Stimulated activated CD8-positive, alpha-beta memory T cell treated with anti-CD3 and anti-CD28 coated beads, Interleukin-2, amount 100 ng/mL, for 1 hour (primary cell): ENCODE measurements at places on chromosomes 16 and 17.
A peak's percentile ranks its signal among the peaks of the same experiment; 100 is the strongest.

DNA sequence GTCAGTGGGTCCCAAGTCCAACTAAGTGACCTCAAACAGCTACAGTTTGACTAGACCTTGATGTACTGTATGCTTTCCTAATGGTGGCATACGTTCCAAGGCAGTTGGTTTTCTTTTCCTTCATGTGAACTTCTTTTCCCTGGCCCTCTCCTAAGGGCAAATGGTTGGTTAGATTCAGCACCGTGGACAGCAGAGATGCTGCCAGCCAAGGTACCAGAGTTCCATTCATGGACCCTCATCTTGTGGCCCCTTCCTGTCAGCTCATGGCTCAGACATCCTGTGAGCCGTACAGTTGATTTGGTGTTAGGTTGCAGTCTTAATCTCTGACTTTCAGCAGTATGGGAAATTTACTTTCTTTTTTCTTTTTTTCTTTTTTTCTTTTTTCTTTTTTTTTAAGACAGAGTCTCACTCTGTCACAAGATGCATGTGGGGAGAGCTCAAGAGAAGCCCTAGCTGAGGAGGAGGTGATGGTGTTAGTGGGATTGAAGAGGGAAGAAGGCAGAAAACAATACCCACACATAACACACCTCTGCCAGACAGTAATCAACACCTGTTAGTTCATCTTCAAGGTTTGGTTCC is 122.4 kb downstream of the USP31 start:
- no peak for DNase-seq

- DNase-seq: no peak
These were observed 79.6 kb upstream of the TEKT1 start for GRCh38 chr17:6910987-6911603.

- no peak for DNase-seq
These were observed 90.4 kb downstream of the MARF1 start for GRCh38 chr16:15552507-15552906.

- DNase-seq: no peak
These were observed 10.2 kb downstream of the NOG start for GRCh38 chr17:56603486-56604238.

DNA sequence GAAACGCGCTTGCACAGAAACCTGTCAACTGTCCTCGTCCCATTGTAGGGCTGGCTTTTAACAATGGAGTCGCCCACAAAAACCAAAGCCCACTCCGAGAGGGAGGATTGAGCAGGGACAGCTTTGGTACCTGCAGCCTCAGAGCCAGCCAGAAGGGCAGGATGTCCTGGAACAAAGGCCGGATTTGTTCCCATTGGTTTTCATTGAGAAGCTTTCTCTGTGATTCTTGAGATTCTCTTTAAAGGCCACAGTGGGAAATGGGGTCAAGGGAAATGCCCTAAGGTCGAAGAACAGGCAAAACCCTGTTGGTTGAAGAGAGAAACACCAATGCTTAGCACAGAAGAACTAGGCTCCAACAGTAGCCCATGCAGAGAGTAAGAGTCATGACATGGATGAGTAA is 65.4 kb downstream of the C16orf78 start:
- DNase-seq: no peak

GRCh38 chr17:45743626-45744326 is 40.3 kb upstream of the CRHR1 start:
- DNase-seq: no peak

GRCh38 chr17:75315541-75316243 is 26.5 kb upstream of the SLC25A19 start:
- DNase-seq: no peak

GRCh38 chr16:81710596-81710995 is 68.5 kb upstream of the PLCG2 start:
- no peak for DNase-seq

DNA sequence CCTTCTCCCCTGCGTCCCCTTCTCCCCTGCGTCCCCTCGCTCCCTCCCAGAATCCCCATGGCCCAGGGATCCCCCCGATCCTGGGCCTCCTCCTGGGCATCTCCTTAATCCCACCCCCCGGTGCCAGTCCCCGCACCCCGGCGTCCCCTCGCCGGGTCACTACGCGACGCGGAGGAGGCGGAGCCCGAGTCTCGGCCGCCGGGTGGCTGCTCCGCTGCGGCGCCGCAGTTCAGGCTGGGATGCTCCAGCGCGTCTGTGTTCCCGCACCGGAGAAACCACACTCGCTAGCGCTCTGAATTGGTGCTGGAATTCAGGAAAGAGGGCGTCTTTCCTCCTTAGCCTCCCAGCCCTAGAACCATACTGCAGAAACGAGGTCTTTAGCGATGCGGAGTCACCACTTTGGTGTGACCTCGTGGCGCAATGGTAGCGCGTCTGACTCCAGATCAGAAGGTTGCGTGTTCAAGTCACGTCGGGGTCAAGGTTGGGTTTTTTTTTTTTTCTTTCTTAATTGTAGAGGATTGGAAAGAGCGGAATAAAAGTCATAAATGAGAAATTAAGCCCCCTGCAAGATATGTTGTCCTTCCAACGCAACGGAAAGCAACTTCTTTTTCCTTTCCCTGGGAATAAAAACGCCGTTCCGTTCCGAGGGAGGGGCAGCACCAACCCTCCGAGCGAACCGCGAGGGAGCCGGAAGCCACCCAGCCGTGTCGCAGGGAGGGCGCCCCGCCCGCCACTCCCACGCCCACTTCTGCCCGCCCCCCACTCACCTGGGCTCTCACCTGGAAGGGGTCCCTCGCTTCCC is 25.7 kb upstream of the SLC47A1 start:
- DNase-seq: peak; percentile 69

DNA sequence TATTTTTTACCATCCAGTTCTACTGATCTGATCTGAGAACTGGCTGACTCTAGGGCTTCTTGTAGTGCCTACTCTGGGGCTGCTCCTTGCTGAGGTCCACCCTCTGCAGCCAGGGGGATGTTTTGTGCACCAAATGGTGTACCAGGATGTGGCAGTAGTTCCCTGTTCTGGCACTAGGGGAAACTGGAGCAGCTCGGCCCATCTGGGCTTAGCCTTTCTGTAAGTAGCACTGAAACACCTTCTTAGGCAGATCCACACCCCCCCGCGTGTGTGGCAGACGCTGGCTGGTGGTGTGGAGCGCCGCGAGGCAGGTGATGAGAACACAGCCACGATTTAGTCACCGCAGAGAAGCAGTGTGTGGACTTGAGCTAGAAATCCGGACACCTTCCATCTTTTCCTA is 17.0 kb downstream of the DUSP14 start:
- DNase-seq: no peak

GRCh38 chr16:70653406-70653805 is 7.0 kb downstream of the IL34 start:
- DNase-seq: no peak

- DNase-seq: no peak
These were observed 4.0 kb downstream of the MAFG start for GRCh38 chr17:81923302-81924260.

- DNase-seq: no peak
These were observed 64.2 kb upstream of the ZNF469 start for GRCh38 chr16:88318521-88318920.

DNA sequence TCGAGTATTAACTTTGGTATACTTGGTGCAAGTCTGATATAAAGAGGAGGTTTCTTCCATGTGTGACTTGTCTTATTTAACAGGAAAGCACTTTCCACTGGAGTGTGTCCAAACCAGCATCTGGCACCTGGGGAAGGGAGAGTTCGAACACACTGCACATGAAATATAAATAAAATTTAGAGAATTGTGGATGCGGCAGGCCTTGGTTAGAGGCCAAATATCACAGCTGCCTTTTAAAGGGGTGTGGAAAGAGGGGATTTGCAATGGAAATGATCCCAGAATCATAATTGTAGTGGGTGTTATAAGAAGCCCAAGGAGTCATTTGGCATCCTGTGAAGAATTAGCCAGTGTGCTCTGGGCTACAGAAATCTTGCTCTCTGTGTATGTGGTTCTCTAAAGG is 4.3 kb upstream of the NXN start:
- DNase-seq: no peak

GRCh38 chr16:71846431-71846830 is 655 bp downstream of the ATXN1L start:
- no peak for DNase-seq

GRCh38 chr17:7435676-7436555 is 681 bp downstream of the TMEM102 start:
- no peak for DNase-seq

DNA sequence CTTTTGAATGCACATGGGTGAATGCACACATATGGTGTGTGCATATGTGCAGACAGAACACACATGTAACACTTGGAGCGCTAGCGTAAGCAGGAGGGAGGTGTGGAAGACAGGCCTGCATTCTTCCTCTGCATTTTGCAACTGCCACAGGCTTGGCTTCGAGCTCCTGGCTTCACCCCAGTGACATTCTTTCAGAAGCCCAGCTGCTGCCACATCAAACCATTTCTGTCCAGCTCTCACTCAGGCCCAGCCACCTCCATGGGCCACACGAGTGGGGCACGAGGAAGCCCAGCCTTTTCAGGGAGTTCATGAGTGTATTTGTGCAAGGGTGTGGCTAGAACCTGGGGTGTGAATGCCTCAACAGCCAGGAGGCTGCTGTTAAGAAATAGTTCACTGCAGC is 18.8 kb downstream of the LGALS3BP start:
- DNase-seq: no peak
